ENCODE measurements at places on chromosomes 7 and 10. TPM values are rescaled to one million over a fixed set of nuclear protein-coding genes. Genes with fewer than 3 reads are reported as not detected.

DNA sequence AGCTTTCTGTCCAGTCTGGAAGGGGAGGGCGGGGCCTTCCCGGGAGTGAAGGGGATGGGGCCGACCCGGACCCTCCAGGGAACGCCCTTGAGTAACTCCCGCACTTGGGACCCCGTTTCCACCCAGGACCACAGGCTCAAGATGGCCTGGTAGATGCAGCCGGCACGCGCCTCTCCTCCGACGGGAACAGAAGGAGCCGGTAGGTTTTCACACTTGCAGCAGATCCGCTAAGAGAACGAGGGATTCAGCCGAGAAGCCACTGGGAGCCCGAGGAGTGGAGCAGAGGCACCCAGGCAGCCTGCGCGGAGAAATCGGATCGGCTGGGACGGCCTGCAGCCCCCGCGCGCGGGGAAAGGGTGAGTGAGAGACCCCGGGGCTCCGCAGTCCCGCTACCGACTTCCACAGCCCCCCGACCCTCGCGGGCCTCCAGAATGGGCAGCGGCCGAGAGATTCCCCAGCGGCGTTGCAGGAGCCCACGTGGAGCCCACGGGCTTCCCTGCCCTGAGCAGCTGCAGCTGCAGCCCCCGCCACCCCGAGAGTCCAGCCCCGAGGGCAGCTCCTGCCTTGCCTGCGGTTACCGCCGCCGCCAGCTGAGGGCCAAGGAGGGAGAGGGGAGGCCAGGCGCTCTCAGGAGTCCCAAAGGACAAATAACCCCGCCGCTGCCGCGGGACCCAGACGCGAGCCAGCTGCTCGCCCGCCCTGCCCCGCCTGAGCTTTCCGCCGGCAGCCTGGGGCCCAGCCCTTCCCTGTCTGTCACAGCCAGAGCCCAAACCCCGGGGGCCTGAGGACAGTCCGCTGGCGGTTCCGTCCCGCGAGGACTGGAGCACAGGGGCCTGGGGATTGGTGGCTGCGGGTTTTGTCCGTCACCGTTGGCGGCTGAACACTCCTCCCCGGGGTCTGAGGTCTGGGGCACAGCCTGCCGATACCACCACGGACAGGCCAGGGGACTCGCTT, 21.8 kb downstream of the IFT22 start:
- no peak for DNase-seq

GRCh38 chr10:28930514-28931495, 253.5 kb downstream of the BAMBI start:
- DNase-seq: no peak

- DNase-seq: no peak
Measured at GRCh38 chr10:132249824-132250375, 57.9 kb downstream of the STK32C start.

Gene DNAJC12
- polyA plus RNA-seq: 11.0 TPM

Gene PTTG1IP2
- polyA plus RNA-seq: not detected

Gene COL13A1
- polyA plus RNA-seq: 25.8 TPM

Gene TMEM213
- 39.2 TPM for polyA plus RNA-seq

DNA sequence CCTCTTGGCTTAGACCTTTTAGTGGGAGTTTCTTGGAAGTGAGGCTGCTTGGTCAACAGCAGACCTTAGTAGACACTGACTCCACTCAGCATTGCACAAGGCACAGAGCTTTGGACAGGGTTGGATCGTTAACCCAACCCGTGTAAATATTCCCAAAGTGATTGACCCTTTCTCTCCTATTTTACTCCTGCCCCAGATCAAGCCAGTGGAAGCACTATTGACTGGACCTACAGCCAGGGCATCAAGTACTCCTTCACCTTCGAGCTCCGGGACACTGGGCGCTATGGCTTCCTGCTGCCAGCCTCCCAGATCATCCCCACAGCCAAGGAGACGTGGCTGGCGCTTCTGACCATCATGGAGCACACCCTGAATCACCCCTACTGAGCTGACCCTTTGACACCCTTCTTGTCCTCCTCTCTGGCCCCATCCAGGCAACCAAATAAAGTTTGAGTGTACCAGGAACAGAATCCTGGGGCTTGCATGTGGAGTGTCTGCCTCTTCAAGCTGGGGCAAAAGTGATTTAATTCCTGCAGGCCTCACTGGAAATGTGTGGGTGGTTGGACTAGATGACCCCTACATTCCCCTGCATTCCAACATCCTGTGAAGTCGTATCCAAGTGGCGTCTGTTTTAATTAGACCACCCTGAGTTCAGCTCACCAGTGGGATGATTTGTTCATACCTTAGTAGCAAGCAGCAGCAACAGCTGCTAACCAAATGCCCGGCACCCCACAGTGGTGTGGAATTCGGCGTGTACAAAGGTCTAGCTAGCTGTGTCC, 7.5 kb downstream of the CPA1 start:
- DNase-seq: no peak
